ENCODE measurements at places on chromosomes 7 and 10.

DNA sequence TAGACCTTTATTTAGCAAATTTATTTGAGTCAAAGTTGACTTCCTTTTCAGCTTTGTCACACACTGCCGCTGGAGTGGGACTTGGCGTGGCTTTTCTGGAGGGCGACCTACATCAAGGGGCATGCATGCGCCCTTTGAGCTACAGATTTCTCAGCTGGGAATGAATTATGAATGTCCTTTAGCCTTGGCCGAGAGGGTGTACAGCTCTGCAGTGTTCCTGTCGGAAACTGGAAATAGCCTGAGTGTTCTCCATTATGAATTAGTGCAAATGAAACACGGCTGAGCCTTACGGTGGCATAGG lies 79.7 kb downstream of the GLRX3 start:
- no peak for DNase-seq

GRCh38 chr10:109126541-109126940 lies 796.8 kb downstream of the XPNPEP1 start:
- no peak for DNase-seq

DNA sequence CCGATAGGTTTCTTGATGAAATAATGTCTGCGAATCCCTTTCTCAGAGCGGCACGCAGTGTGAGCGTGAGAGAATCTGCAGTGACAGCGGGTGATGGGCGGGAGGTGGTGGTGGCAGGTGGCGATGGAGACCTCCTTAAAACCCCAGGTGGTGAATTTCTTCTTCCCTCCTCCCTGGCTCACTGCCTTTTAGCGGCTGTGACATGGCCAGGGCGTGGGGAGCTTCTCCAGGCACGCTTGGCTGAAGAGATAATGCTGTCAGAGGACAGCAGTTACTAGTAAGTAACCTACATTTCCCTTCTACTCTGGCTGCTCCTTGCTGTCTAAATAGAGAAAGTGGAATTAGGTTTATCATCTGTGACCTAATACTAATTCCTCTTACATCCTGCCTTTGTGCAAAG lies 141.4 kb upstream of the INSYN2A start:
- no peak for DNase-seq

- no peak for DNase-seq
Observed at GRCh38 chr7:7695111-7695817, 23.1 kb downstream of the RPA3 start.

DNA sequence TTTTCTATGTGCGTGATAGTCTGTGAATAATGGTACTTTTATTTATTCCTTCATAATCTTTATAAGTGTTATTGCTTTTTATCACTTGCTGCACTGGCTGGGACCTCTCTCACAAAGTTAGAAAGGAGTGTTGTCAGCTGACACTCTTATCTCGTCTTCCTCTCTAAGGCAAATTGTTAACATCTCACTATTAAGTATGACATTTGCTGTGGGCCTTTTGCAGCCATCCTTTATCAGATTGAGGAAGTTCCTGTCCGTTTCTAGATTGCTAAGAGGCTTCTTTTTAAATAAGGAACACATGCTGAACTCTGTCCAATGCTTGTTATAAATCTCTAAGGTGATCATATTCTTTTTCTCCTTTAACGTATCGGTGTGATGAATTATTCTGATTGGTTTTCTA lies 27.4 kb upstream of the DIP2C start:
- DNase-seq = no peak

DNA sequence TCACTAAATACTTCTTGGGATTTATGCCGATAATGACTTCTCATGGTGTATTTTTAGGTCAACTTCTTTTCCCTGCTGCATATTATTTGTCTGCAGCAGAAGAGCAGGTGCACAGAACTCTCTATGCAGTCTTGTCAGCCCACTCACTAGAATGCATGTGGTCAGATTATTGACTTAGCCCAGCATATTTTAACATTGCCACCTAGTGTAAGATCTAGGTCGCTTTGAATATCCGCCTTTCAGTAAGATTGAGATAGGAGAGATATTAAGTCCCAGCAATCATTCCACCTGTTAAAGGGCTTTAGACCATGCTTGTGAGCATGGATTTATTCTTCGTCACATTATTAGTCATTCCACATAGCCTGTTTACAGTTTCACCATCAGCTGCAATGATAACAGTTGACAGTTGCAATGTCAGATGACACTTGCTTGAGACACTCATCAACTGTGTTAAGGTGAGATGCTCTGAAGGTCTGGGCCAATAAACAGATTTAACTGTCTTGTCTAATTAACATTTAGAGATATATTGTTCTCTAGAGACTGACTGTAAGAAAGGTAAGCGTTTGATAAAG lies 491.7 kb downstream of the ARL4A start:
- no peak for DNase-seq

Measured in activated CD4-positive, alpha-beta T cell treated with anti-CD3 and anti-CD28 coated beads, Interleukin-2, amount 50 U/mL, for 1 hour (primary cell).